Fibroblast of lung (primary cell): ENCODE measurements at places on chromosomes 12 and 14. TPM values are rescaled to one million over a fixed set of nuclear protein-coding genes. Genes with fewer than 3 reads are reported as not detected.

PYGL gene
- total RNA-seq, result 58.6 and 76.8 TPM in 2 replicates

TEP1 gene
- total RNA-seq, result 15.2 and 21.6 TPM in 2 replicates

KRT74 gene
- total RNA-seq, result not detected in 2 replicates

SIX4 gene
- total RNA-seq, result 9.2 and 18.3 TPM in 2 replicates

SIX1 gene
- total RNA-seq, result 1.8 and 8.3 TPM in 2 replicates

GRCh38 chr12:107400686-107401447 is 284.7 kb upstream of the PWP1 start:
- H3K27me3 ChIP-seq, result no peaks in the 10 kb centered on the region
- DNase-seq, result peak; percentile 27
- no peaks in the 10 kb centered on the region for H3K36me3 ChIP-seq
- no peak overlapping the region for H3K4me3 ChIP-seq
- no peak overlapping the region for H3K27ac ChIP-seq
- H3K4me1 ChIP-seq, result no peaks in the 10 kb centered on the region

- H3K27ac ChIP-seq, result no peak overlapping the region
- no peaks in the 10 kb centered on the region for H3K27me3 ChIP-seq
- H3K4me3 ChIP-seq, result no peak overlapping the region
Measured at GRCh38 chr14:33563191-33563900, 387.5 kb downstream of the EGLN3 start.

DNA sequence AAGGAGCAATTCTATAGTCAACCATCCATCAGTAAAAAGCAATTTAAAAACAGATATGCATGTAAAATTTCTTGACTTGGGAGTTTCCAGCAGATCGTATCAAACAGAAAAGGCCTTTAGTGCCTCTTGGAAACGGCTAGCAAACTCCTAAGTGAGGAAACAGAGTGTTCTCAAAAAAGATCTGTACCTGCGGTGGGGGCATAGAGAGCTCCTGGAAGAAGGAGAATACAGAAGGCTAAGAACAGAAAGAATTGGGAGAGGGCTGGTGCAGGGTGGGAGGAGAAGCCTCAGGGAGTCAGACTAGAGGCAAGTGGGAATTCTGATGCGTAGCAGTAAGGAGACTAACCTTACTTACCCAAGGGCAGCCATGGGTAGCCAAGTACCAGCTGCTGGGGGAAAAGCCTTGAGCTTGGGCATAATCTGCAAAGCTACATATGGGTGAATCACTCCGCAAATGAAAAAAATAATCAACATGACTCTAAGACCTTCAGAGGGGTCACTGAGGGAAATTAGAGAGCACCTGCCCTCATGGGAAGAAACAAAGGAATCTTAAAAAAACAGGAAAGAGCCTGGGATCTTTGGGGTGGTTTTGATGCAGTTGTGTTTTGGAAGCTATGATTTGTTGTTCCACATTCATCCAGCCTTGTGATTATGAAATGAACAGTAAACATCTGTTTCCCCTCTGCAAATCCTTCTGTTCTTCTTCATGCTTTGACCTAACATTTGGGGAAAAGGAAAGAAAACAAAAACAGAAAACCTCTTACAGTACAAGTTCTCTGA is 10.4 kb downstream of the RHOJ start:
- H3K27me3 ChIP-seq, result no peaks in the 10 kb centered on the region
- DNase-seq, result peak; percentile 15
- no peaks in the 10 kb centered on the region for H3K36me3 ChIP-seq
- H3K4me1 ChIP-seq, result no peaks in the 10 kb centered on the region

- no peak overlapping the region for H3K4me3 ChIP-seq
- peaks cover 7% of the 10 kb centered on the region for H3K4me1 ChIP-seq
- no peak for DNase-seq
- H3K36me3 ChIP-seq, result no peaks in the 10 kb centered on the region
- H3K27ac ChIP-seq, result no peak overlapping the region
Measured at GRCh38 chr12:114343585-114344302, 62.2 kb downstream of the TBX5 start.

GRCh38 chr12:76998386-76998785 is 67.0 kb downstream of the E2F7 start:
- H3K4me1 ChIP-seq, result no peaks in the 10 kb centered on the region
- no peaks in the 10 kb centered on the region for H3K27me3 ChIP-seq
- no peaks in the 10 kb centered on the region for H3K36me3 ChIP-seq
- DNase-seq, result no peak
- H3K27ac ChIP-seq, result no peak overlapping the region

GRCh38 chr12:47980197-47980596 is 16.8 kb downstream of the TMEM106C start:
- H3K4me3 ChIP-seq, result no peak overlapping the region
- no peaks in the 10 kb centered on the region for H3K4me1 ChIP-seq
- H3K27ac ChIP-seq, result no peak overlapping the region
- H3K27me3 ChIP-seq, result peaks cover 19% of the 10 kb centered on the region

GRCh38 chr12:3432176-3432742 is 58.7 kb upstream of the PRMT8 start:
- H3K4me1 ChIP-seq, result no peaks in the 10 kb centered on the region
- H3K27me3 ChIP-seq, result no peaks in the 10 kb centered on the region
- no peak overlapping the region for H3K4me3 ChIP-seq
- no peak for DNase-seq

GRCh38 chr12:102406033-102406584 is 74.3 kb downstream of the IGF1 start:
- no peak overlapping the region for H3K27ac ChIP-seq
- DNase-seq, result peak; percentile 42
- no peaks in the 10 kb centered on the region for H3K27me3 ChIP-seq
- no peak overlapping the region for H3K4me3 ChIP-seq
- H3K36me3 ChIP-seq, result no peaks in the 10 kb centered on the region
- H3K4me1 ChIP-seq, result no peaks in the 10 kb centered on the region

DNA sequence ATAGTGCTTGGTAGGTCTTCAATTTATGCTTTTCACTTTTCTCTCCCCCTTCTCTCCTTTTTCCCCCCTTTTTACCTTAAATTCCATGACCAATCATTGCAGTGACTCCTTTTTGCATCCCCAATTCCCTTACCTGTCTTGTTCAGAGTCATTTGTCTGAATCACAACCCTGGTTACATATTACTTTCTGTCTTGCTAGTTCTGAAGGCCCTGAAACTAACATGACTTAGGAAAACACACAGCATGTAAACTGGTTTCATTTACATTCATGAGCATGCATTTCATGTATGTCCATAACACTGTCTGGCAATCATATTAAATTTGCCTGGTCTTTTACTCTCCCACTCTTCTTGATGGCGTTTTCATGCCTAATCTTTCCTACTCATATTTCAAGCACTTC is 20.3 kb upstream of the FOXG1 start:
- no peaks in the 10 kb centered on the region for H3K36me3 ChIP-seq
- H3K4me1 ChIP-seq, result no peaks in the 10 kb centered on the region
- no peak for DNase-seq
- H3K27me3 ChIP-seq, result no peaks in the 10 kb centered on the region

DNA sequence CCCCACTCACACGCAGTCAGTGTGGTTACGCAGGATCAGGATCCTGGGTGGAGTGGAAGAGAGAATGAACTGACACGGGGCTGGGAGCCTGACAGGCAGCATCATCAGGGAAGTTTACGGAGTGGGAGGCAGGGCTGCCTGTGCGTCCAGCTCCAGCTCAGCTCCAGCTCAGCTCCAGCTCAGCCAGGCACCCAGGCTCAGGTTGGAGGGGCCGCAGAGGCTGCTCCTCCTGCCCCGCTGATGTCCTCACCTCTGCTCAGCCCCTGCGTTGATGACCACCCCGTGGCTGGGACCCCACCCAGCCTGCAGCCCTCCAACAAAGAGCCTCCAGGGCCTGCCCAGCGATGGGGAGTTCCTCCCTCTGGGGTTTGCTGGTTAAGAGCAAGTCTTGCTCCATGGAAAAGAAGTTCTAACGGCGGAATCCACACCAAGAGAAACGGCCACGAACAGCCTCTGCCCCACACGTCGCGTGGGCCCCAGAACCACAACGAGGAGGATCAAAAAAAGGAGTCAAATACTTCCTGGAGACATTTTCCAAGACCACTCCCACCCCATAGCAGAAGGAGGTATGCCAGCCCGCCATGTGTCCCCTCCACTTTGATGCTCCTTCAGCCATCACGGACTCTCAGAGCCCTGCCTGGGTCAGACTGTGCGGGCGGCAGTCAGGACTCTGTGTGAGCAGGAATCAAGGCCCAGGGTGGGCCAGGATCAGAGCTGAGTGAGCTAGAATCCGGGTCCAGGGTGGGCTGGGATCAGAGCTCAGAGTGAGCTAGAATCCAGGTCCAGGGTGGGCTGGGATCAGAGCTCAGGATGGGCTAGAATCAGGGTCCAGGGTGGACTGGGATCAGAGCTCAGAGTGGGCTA is 17.7 kb upstream of the C14orf180 start:
- DNase-seq, result no peak
- H3K4me1 ChIP-seq, result no peaks in the 10 kb centered on the region
- H3K27me3 ChIP-seq, result no peaks in the 10 kb centered on the region
- no peak overlapping the region for H3K4me3 ChIP-seq
- no peaks in the 10 kb centered on the region for H3K36me3 ChIP-seq

DNA sequence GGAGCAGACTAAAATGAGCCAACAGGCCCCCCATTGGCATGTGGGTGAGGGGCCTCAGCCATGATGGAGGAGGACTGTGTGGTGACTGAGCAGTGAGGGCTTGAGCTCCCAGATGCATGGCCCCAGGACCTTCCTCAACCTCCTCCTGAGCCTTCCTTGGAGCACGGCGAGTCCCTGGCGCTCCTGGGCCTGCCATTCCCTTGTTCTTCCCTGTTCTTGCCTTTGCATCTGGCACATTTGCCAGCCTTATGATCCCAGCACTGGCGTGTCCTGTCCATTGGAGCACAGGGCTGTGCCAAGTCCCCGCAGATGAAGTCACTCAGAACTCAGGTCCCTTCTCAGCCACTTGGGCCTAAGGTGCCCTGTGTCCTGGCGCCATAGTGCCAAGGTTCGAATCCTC is 40.3 kb upstream of the MEG3 start:
- H3K27me3 ChIP-seq, result peaks cover 4% of the 10 kb centered on the region
- no peaks in the 10 kb centered on the region for H3K36me3 ChIP-seq
- H3K4me3 ChIP-seq, result no peak overlapping the region
- H3K4me1 ChIP-seq, result no peaks in the 10 kb centered on the region
- no peak for DNase-seq

GRCh38 chr14:73105050-73105449 is 31.3 kb upstream of the PSEN1 start:
- H3K27ac ChIP-seq, result no peak overlapping the region
- H3K4me1 ChIP-seq, result no peaks in the 10 kb centered on the region
- peaks cover 6% of the 10 kb centered on the region for H3K36me3 ChIP-seq
